Activated T-cell treated with anti-CD3 and anti-CD28 coated beads for 1 hour (primary cell): ENCODE measurements at places on chromosomes 3 and 15.

DNA sequence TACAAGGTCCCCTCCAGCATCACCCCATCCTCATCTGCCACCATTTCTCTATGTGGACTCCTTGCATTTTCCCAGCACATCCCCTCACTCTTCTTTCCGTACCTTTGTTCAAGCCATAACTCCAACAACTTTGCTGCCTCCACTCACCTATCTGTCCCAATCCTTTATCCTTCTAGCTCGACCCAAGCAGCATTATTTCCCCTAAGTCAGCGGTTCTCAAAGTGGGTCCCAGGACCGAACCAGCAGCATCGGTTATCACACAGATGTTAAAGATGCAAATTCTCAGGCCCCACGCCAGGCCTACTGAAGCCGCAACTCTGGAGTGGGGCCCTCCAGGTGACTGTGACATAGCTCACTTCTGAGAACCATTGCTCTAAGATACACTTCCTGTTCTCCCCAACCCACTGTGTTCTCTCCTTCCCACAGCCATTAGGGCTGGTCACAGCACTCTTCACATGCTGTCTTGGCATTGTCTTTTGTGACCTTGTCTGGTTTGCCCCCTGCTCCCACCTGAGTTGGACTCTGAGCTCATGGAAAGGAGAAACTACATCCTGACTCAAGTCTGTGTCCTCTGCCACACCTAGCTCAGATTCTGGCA lies 56.2 kb downstream of the AAGAB start:
- DNase-seq: no peak

DNA sequence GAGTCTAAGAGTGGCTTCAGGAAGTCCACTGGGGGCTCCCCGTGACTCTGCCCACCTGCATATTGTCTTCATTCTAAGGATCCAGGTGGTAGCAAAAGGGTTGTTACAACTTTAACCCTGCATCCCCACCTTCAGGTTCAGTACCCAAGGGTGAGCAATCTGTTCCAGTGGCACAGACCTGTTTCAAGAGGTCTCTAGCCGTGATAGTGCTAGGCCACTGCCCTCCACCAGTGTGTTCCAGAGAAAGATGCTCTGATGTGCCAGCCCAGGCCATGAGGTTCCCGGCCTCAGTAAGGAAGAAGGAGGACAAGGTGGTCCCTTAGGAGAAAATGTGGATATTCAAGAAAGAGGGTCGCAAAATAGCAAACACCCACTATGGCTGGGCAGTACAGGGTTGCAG lies 87.0 kb downstream of the IGF1R start:
- DNase-seq: no peak

DNA sequence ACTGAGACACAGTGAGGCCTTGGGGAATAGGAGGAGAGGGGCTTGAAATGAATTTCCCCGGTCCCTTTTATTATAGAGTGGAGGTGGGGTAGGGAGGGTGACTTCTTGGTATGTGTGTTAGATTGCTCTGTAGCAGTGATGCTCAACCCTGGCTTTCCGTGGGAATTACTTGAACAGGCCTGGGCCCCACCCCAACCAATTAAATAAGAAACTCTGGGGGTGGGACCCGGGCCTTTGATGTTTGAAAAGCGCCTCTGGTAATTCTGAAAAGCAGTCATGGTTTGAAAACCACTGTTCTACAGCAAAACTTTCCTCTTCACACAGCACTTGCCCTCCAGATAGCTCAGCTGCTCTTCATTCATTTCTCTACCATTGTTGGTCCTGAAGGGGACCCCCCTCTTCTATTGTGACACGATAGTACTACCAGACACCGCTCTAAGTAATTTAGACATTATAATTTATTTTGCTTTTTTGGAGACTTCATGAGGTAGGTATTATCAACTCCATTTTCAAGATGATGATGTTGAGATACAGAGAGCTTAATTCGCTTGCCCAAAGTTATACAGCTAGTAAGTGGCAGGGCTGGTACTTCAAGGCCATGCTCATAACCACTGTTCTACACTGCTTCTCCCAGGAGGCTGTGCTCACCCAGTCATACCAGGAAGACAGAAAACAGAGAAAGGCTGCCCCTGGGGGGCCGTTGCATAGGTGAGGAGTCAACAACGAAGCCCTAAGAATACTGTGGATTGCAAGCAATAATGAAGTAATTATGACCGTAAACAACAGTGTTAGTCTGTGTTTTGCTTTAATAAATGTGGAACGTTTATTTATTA lies 176.2 kb downstream of the PEX5L start:
- DNase-seq: no peak

GRCh38 chr3:184663756-184664155 lies 48.1 kb downstream of the MAGEF1 start:
- DNase-seq: no peak

DNA sequence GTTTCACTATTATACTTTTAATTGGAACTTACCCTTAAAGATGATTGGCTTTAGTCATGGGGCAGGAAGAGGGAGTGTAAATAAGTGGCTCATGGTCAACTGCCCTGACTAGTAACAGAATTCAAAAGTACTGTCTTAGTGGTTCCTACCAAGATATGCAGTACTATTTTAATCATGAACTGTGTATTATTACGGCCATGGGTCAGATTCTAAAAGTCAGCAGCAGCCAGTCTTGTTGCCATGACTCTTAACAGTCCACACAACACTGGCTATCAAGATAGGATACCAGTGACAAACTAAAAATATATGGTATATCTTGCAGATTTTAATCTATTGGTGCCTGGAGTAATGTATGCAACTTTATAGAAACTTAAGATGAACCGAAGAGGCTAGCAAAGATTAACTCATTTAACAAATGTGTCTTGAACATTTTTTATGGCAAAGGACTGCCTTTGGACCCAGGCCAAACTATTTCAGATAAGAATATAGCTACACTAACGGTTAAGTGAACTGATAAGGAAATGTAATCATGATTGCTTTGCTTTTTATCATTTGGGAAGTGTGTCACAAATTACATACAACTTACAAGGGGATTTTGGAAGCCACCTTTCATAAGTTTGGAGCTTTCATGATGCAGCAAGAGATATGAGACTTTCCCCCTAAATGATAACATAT lies 163.7 kb downstream of the TCF12 start:
- no peak for DNase-seq

- no peak for DNase-seq
Measured at GRCh38 chr15:70906842-70907241, 14.2 kb downstream of the LRRC49 start.

DNA sequence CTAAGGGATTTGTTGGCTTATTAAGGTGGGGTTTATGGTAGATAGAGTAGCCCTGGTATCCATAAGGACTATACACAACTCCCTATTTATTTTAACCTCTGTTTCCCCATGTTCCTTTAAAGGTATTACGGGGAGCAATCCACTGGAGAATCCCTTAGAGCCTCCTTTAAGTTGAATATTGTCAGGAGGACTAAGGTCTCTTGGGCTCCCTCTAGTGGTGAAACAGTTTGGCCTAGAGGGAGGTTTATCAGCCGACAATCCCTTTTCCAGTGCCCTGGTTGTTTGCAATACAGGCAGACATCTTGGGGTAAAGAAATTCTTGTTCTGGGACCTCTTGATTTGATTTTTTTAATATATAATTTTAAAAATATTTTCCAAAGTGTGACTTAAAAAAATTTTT lies 12.9 kb downstream of the OPA1 start:
- DNase-seq: peak; percentile 18

GRCh38 chr15:89898614-89899294 lies 5.0 kb upstream of the AP3S2 start:
- peak; percentile 23 for DNase-seq

DNA sequence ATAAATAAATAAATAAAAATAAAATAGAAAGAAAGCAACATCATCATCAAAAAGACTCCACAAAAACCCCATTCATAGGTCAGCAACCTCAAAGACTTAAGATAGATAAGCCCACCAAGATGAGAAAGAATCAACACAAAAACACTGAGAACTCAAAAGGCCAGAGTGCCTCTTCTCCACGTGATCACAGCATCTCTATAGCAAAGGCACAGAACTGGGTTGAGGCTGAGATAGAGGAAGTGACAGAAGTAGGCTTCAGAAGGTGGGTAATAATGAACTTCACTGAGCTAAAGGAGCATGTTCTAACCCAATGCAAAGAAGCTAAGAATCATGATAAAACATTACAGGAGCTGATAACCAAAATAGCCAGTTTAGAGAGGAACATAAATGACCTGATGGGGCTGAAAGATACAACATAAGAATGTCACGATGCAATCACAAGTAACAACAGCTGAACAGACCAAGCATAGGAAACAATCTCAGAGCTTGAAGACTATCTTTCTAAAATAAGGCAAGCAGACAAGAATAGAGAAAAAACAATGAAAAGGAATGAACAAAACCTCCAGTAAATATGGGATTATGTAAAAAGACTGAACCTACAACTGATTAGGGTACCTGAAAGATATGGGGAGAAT lies 26.4 kb downstream of the GNB5 start:
- no peak for DNase-seq

DNA sequence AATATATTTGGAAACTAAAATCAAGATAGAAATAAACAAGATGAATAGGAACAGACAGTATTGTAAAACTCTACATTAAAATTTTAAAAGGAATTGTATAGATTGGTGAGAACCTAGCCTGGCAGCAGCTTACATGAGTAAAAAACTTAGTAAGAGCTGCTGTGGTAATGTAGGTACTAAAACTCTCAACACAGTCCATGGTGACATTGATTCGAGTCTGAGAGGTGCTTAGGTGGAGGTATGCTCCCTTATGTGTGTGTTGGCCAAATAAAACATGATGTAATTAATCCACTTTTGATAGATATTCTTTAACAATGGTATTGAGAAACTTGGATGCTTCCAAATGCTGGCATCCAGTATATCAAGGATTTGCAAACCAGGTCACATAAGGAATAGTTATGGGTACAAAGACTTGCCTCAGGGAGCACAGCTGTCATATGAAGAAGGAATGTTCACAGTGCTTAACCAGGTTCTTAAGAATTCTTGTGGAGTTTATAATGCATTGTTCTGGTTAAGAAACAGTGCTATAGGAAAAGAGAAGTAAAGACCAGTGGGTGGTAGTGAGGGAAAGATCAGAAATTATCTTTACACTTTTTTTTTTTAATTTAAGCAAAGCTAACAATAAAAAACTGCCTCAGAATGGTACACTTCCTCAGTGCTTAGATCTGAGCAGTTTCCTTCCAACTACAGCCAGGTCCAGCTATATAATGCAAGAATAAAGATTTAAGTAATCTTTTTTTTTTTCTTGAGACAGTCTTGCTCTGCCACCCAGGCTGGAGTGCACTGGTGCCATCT lies 24.6 kb upstream of the IL20RB start:
- no peak for DNase-seq

DNA sequence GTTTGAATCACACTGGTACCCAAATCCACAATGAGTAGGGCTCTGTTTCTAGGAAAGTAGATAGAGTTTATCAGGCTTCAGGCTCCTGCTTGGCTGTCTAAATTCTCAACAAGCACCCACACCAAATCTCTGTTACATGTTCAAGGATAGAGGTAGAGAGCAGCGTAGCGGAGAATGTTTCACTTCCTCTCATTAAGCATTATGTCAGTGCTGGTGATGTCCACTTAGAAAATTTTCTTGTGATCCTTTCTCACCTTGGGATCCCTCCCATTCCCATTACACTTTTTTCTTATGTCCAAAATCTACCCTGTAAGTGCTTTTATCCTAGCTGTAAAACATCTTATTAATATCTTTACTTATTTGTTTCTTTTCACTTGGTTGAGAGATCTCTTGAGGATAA lies 34.7 kb upstream of the GCSAM start:
- DNase-seq: no peak

DNA sequence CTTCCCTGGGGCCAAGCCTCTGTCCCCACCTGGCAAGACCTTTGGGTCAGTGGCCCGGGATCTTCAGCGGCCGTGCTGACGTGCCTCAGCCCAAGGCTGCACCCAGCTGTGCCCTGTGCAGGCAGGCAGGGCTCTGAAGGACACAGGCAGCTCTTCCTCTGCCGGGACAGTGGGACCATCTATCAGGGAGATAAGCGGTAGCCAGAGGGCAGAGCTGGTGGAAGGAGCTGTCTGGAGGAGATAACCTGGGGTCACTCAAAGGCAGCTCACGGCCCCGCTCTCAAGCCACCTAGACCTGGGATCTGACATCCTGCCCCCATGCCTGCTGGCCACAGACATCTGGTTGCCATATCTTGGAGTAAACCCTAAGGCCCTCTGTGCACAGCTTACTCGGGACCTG lies 27.3 kb downstream of the DUSP7 start:
- no peak for DNase-seq

DNA sequence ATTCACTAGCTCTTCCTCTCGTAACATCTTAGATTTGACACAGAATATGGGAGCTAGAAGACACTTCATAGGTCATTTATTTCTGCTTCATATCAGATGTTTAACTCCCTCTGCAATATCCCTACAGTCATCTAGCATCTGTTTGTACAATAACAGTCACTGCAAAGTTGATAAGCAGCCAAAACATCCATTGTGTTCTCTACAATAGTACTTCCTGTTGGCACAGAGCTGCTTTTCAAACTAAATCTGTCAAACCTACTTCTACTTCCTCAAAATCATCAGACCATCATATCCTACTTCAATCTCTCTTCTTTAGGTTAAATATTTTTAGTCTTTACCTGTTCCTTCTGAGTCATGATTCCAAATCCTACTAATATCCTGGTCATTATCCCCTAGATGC lies 233.2 kb downstream of the FGF12 start:
- DNase-seq: no peak

- no peak for DNase-seq
Measured at GRCh38 chr3:18401300-18401961, 23.7 kb downstream of the SATB1 start.

GRCh38 chr3:42148982-42149432 lies 57.9 kb downstream of the TRAK1 start:
- no peak for DNase-seq

DNA sequence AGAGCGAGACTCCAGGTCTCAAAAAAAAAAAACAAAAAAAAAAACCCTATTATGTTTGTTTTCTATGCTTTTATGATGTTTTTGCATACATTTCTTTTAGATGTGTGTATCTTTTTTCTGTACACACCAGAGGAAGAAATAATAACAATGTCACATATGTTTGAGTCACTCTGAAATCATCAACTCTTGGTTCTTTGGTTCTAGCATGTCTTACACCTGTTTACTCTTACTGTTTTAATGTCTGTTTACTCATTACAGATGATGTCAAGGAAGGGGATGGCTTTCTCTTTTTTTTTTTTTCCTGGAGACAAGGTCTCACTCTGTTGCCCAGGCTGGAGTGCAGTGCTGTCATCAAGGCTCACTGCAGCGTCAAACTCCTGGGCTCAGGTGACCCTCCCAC lies 24.1 kb downstream of the RHOA start:
- DNase-seq: no peak
